Activated CD4-positive, CD25-positive, alpha-beta regulatory T cell treated with anti-CD3 and anti-CD28 coated beads, Interleukin-2, amount 50 U/mL, for 16 hours (primary cell): ENCODE measurements at places on chromosomes 2 and 18.

GRCh38 chr2:199457147-199458008 is at the start of gene SATB2:
Gene SATB2, minus strand, starts transcription at chr2:199457939. Its CDS starts 1,902 bp downstream, at chr2:199456037.
- DNase-seq = no peak

DNA sequence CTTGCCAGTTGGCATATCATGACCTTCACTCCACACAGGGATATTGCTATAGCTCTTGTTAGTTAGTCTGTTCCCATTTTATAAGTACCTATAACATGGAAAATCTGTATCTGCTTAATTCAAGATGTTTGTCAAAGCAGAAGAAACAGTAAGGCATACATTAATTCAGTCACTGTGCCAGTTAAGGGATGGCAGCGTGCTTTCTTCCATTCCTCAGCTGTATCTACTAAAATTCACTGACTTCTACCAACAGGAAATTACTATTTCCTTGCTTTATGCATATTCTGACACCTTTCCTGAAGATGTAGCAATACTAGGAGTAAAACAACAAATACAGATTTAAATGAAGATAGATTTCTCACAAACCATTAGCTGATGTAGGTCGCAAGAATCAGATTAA is 59.9 kb downstream of the RNF152 start:
- DNase-seq = no peak

- no peak for DNase-seq
These were observed 300.4 kb downstream of the SETBP1 start for GRCh38 chr18:44981121-44981520.

DNA sequence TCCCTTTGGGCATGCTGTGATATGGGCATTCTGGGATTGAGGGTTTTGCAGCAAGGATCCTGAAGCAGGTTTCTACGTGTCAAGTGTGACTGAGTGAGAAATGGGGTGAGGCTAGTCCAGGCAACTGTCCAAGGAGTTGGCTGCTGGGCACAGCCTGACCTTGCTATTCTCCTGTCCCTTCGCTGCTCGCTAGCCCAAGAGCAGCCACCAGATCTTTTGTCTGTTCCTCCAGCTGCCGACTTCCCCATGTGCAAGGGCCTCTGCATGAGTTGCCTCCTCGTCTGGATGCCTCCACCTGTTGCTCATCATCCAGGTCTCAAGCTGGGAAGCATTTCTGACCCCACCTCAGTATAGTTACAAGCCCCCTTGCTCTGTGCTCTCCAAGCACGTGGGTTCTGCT is 71.1 kb downstream of the DYSF start:
- no peak for DNase-seq

GRCh38 chr18:72867746-72868584 is at the start of gene NETO1:
Gene NETO1, minus strand, starts transcription at chr18:72867987. Its CDS starts 696 bp downstream, at chr18:72867291.
- no peak for DNase-seq
